GM04504 (cell line): ENCODE measurements at places on chromosomes 6 and 20.

- no peak for DNase-seq
These were observed 627.6 kb downstream of the MMUT start for GRCh38 chr6:48835421-48835958.

DNA sequence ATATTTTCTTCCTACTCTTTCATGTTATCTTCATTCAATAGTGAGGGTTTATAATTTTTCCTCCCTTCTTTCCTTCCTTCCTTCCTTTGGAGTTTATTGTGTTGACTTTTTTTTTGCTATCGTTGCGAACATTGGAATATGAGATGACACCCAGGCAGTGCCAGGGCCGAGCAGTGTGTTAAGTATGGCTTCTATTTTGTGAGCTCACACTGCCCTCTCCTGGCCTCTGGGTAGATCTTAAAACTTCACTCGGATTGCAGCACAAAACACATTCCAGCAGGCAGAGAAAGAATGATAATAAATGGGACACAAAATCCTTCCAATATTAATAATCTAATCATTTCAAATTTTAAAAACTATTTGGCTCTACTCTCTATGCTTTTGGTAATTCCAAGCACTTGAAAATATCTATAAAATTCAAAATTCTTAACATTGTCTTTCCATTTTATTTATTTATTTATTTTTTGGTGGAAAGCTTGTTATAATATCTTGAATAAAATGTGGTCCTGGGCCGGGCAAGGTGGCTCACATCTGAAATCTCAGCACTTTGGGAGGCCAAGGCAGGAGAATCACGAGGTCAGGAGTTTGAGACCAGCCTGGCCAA, 147.4 kb upstream of the OLIG3 start:
- peak; percentile 42 for DNase-seq

DNA sequence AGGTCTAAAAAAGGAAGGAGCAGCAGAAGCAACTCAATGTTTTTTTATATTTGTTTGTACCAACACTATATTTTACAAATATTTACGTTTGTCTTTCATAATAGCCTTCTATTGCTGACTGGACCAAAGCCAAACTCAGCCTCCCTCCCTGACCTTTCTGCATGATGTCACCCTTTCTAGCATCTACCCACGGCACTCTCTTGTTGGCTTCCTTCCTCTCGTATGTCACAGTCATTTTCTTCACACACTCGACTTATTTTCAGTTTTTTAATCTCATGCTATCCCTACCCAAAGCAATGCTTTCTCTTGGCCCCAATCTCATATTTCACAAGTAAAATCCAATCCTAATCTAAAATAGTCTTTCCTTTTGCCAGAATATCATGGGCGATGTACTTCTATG, 16.3 kb upstream of the FAM8A1 start:
- no peak for DNase-seq

DNA sequence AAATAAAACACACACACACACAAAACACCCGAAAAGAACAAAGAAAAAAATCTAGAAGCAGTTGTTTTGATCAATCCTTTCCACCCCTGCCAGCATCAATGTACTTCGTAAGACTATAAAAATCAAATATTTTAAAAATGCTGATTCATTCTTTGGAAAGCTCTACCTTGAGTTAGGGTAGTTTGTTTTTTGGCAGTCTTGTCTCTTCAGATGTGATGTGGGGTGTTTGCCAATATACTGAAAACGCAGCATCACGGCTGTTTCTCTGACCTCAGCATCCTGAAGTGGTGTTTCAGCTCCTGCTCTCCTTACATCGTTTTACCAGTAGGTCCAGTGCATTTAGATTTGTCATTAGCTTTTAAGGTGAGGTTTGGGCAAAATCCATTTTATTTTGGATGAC, 526.0 kb downstream of the UTRN start:
- no peak for DNase-seq

GRCh38 chr20:14633507-14633906, 296.1 kb upstream of the FLRT3 start:
- DNase-seq = peak; percentile 7

DNA sequence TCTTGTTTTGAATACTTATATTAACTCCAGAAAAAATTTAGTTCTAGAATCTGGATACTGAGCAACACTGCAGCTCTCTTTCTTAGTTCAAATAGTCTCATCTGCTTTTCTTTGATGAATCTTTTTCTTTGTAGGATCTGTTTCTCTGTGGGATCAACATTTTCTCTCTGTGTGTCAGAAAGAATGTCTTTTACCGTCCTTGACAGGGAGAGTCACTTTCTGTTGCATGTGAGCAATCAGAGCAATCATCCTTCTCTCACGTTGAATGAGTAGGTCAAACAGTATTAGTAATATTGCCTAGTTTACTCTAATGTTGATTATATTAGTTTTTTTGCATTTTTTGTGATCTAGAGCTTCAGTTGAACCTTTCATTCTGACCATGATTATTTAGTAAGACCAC, 130.9 kb downstream of the TRMT11 start:
- DNase-seq = peak; percentile 3

DNA sequence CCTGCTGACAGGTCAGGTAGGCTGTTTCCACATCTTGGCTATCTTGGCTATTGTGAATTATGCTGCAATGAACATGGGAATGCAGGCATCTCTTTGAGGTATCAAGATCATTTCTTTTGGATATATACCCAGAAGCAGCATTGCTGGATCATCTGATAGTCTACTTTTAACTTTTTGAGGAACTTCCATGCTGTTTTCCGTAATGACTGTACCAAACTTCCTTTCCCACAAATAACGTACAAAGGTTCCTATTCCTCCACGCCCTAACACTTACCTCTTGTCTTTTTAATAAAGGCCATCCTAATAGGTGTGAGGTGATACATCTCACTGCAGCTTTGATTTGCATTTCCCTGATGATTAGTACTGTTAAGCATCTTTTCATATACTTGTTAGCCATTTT, 338.7 kb upstream of the RUNX2 start:
- DNase-seq = no peak

DNA sequence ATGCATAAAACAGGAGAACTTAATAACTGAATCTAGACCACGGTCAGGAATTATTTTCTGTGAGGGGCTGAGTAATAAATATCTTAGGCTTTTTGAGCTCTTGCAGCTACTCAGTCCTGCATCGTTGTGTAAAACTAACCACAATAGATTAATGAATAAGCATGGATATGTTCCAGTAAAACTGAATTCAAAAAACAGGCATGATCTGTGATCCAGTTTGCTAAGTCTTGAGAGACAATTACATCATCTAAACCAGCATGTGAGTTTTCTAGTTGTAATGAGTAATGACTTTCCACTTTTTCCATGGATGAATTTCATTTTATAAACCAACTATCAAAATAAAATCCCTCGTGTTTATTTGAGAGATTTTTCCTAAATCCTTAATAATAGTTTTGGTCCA, 336.8 kb downstream of the RFPL4B start:
- peak; percentile 78 for DNase-seq

DNA sequence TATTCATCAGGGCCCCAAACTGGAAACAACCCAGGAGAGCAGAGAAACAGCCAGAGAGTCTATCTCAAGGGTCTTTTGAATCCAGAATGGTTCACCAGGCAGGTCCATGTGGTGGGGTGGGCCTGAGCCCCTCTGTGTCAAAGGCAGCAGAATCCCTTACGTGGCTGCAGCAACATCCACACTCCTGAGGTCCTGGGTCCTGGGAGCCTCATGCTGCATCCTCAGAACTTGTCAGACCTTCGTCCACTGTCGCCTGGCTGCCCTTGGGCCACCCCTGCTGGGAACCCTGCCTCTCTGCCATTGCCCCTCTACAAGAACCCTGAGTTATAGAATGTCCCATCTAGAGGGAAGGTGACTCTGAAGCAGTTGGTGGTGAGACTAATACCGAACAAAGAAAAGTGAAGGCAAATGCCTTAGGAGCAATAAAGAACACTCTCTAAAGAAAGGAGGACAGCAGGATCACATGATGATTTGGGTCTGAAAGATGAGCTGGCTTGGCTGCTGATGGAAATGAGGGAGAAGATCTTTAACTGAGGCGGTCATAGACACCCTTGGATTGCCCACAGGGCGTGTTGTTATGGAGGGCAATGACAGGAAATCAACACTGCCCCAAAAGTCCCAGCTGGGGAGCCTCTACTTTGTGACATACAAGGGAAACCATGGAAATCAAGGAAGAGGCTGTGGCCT, 161.2 kb downstream of the SYNDIG1 start:
- no peak for DNase-seq

DNA sequence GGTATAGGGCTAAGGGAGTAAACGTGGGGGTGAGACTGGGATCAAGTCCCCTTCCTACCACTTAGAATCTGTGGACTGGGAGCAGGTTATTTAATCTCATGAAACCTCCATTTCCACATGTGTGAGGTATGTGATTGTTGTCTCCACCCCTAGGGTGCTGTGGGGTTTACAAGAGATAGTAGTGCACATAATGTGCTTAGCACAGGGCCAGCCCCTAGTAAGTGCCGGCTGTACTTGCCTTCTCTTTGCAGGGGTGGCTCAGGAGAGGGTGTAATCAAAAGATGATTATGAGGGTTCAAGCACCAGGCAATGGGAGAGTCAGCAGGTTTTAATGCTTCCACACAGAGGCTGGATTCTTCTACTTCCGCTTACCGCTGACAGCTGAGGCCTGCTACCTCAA, 6.9 kb downstream of the NT5E start:
- DNase-seq = no peak

DNA sequence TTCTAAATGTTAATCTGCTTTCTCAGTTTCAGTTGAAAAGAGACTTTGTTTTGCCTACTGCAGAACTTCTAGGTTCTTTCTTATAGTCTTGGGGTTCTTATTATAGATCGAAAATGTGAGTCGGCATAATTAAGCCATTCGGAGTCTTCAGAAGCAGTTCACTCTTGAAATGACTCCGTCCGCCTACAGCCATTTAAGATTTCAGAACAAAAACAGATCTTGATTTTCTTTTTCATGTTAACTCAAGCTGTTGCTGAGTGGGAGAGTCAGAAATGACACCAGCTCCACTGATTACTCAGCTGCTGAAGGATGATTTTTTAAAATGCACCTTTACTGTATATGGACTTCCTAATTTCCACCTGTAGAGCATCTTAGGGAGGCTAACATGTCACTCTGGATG, 15.9 kb downstream of the PRDM1 start:
- no peak for DNase-seq

DNA sequence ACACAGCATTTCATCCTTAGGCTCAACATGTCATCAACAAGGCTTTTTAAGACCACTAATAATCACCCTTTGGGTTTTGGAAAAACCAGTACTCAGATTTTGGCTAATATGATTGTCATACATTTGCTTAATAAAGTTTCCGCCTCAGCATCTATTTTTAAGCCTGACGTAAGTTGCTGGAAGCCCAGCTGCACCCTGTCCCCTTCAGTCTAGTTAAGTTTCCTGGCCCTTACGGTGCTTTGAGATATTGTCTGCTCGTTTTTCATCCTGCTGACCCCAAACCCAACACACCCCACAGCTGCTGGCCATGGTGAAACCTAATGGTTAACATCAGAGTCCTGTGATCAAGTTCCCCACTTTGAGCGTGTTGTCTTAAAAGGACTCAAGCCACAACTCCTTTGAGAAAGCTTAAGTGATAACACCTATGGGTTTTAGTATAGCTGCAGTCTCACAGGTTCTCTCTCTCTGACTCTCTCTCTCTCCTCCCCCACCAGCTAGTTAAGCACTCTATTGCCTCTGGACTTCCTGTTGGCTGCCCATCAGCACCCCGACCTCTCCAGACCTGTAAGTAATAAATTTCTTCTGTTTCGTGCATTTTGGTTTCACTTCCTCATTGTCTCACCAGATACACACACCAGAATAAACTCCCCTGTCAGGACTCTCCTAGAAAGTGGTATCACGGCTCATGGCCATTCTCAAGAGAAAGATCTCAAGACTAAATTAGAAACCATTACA, 802.0 kb downstream of the C6orf118 start:
- DNase-seq = no peak

- DNase-seq = no peak
These were observed 38.7 kb downstream of the YTHDF1 start for GRCh38 chr20:63177134-63177784.

- DNase-seq = no peak
These were observed 912.2 kb upstream of the ADGRB3 start for GRCh38 chr6:67722861-67723261.

- no peak for DNase-seq
These were observed 108.6 kb downstream of the FIG4 start for GRCh38 chr6:109799664-109800063.

DNA sequence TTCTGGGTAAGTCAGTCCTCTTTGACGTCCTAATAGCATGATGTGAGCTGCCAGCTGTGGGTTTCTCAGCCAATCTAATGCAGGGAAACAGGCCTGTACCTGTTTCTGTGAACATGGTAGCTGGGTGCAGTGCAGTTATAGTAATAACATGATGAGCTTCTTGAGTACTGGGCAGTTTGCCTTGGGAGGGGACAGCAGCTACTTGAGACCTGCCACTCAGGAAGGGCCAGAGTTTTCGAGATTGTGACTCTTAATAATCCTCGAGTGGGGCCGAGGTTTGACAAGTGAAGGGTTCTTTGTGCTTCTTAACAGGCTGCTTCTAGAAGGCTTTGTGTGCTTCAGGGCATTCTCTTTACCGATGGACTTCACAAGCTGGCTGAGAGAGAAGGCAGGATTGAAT, 180.1 kb downstream of the JARID2 start:
- DNase-seq = no peak

GRCh38 chr6:17635568-17635967, 35.5 kb downstream of the FAM8A1 start:
- no peak for DNase-seq

DNA sequence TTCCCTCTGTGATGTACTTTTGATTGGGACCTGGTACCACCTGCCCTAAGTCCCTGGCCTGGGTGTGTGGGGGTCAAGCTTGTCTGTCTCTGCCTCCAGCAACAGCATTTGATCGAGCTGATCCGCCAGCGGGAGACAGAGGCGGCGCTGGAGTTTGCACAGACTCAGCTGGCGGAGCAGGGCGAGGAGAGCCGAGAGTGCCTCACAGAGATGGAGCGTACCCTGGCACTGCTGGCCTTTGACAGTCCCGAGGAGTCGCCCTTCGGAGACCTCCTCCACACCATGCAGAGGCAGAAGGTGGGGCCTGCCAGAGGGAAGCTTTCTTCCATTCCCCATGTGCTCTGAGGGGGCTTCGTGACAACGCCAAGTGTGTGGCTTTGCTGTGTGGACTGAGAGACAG, 5.4 kb downstream of the GID8 start:
- no peak for DNase-seq

DNA sequence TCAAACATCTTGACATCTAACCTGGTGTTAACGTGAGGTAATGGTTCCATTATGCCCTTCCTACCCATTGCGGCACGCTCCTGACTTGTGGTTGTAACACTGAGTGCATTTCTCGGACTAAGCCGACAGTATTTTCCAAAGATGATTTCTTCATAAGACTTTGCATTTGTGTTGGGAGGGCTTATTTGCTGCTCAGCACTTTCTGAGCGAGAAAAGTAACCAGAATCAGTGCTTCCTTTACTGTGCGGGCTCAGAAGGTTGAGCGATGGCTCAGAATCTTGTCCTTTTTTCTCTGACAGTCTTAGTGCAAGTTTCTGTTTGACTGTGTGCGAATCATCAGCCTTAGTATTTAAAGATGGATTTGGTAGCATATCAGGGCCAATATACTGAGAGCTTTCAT, 171.7 kb downstream of the HIVEP2 start:
- no peak for DNase-seq

GRCh38 chr20:62744741-62745191, 36.1 kb downstream of the NTSR1 start:
- DNase-seq = no peak

GRCh38 chr6:77095936-77096627, 367.2 kb downstream of the HTR1B start:
- DNase-seq = no peak
